ENCODE measurements at places on chromosomes 11 and 22. TPM values are rescaled to one million over a fixed set of nuclear protein-coding genes. Genes with fewer than 3 reads are reported as not detected.

ANO5 gene
- total RNA-seq: 0.12 TPM

DNA sequence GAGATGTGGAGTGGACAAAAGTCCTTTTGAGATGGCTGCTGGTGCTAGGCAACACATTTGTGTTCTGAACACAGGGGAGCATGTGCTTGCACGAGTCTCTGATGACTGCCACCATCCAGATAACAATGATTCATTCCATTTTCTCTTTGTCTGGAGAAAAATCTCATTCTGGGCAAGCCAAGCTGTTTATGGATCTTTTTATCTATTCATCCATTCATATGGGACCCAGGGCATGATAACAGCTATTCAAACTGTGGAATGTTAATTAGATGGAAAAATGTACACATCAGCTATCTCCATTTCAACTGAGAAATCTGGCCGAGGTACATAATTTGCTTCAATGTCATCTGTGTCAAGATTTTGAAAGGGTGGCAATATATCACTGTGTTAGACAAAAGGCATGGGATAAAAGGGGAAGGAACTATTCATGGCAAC is 117.5 kb upstream of the ZBED5 start:
- no peak for DNase-seq

DNA sequence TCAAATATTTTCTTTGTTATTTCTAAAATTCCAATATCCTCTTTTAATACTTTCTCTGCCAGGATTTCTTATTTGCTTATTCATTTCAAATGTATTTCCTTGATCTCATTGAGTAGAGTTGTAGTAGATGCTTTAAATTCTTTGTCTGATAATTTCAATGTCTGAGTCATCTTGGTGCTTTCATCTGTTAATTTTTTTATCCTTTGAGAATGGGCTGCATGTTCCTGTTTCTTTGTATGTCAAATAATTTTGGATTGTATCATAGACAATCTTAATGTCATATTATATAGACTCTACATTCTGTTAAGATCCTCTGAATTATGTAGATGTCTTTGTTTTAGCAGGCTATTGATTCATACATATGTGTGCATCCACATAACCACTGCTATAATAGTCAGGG is 57.5 kb downstream of the MYEOV start:
- no peak for DNase-seq

SDHD gene
- total RNA-seq: 65.8 TPM

PNPLA3 gene
- not detected for total RNA-seq

SLC22A25 gene
- not detected for total RNA-seq

- DNase-seq: peak; percentile 89
Measured at GRCh38 chr11:67391304-67392182, at the start of gene RAD9A. TSS of gene RAD9A (plus strand) at chr11:67391986. CDS start at chr11:67392045, 59 bp downstream.

PLEKHA7 gene
- 3.3 TPM for total RNA-seq

Data from naive thymus-derived CD4-positive, alpha-beta T cell (primary cell).